Epithelial cell of proximal tubule (primary cell): ENCODE measurements at places on chromosomes 6 and 20. TPM values are rescaled to one million over a fixed set of nuclear protein-coding genes. Genes with fewer than 3 reads are reported as not detected.

- no peak for DNase-seq
Observed at GRCh38 chr6:15994814-15995459, 133.9 kb upstream of the MYLIP start.

- DNase-seq: peak; percentile 18
Observed at GRCh38 chr6:149545258-149545753, 537 bp downstream of the PPIL4 start.

Gene GMDS
- total RNA-seq: 17.9 and 22.1 TPM in 2 replicates

DNA sequence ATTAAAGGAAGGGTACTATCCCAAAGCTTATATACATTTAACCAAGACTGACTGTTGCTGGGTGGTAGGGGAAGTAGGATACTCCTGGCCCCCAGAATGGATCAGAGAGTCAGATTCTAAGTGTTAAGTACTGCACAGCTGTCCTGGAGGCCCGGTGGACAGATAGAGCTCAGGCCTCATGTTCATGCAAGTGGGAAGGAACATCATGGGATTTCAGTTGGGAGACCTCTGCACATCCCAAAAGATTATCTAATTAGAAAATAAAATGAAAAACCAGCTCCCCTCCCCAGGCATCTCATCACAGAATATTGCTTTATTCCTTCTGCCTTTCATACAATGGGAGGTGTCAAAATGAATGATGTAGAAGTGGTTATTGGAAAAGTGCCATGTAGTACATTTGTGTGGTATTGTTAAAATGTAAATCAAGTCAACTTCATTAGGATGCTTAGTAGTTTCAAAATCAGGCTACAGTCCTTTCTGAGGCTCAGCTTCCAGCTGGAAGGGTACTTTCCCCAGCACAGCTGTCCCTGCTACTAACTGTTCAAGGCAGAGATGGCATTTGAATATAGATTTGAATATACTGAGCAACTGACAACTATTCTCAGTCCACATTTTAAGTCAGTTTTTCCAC is 82.9 kb downstream of the SLC35B3 start:
- no peak for DNase-seq

GRCh38 chr20:4853004-4853403 is 131.3 kb downstream of the PRND start:
- DNase-seq: no peak

DNA sequence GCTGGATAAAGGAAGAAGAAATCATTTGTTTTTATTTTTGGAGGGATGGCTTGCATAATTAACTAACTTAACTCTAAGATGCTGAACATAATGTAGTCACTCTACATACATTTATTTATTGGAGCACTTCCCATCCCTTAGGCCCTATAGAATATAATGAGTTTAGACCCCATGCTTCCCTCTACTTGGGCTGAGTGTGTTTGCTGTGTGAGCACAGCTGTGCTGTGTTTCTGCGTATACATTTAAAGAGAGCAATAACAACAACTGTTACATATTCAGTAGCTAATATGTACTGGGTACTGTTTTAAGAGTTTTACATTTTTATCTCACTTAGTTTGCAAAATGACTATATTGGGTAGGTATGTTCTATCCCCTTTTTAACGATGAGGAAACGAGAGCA is 736.6 kb upstream of the NRSN1 start:
- DNase-seq: no peak
